ENCODE measurements at places on chromosomes 16 and 17.
A peak's percentile ranks its signal among the peaks of the same experiment; 100 is the strongest.

GRCh38 chr16:89378947-89379771 is 111.2 kb downstream of the ANKRD11 start:
- no peak for DNase-seq

GRCh38 chr16:85045641-85046471 is 18.3 kb downstream of the KIAA0513 start:
- no peak for DNase-seq

GRCh38 chr17:77513045-77513444 is 372.3 kb downstream of the SEC14L1 start:
- DNase-seq, result no peak

DNA sequence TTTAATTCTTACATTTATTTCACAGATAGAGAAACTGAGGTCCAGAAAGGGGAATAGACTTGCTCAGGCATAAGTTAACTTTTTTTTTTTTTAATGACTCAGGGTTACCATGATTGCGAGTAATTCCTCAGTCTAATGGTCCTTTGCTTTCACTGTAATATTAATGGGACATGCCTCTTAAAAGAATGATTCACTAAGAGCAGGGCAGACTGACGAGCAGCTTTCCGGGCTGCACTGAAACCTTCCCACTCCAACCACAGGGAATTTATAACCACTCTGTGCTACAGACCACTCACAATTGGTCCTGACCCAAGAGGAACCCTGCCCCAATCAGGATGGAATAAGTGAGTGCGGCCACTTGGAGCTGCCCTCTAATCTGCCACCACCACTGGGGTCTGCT is 5.7 kb downstream of the HOXB2 start:
- no peak for DNase-seq

GRCh38 chr17:71792966-71793365 is 327.9 kb upstream of the SOX9 start:
- DNase-seq, result no peak

- DNase-seq, result no peak
These were observed 684 bp downstream of the ZFP90 start for GRCh38 chr16:68539711-68540239.

GRCh38 chr16:23064639-23065038 is 84.6 kb downstream of the USP31 start:
- peak; percentile 3 for DNase-seq

DNA sequence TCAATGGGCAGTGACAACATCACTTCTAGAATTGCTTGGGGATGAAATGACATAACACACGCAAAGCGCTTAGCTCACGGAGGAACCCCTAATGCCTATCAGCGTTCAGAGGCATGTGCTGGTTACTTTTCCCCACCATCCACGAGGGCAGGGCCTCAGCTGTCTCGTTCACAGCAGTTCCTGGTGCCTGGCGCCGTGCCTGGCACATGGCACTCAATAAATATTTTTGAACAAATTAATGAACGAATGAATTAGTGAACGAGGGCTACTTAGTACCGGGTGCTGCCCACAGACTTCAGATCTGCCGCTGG is 14.1 kb upstream of the CIBAR2 start:
- DNase-seq, result no peak

All from inflammatory macrophage treated with lipopolysaccharide for 1 hour (primary cell).